ENCODE measurements at places on chromosomes 6 and 20.

DNA sequence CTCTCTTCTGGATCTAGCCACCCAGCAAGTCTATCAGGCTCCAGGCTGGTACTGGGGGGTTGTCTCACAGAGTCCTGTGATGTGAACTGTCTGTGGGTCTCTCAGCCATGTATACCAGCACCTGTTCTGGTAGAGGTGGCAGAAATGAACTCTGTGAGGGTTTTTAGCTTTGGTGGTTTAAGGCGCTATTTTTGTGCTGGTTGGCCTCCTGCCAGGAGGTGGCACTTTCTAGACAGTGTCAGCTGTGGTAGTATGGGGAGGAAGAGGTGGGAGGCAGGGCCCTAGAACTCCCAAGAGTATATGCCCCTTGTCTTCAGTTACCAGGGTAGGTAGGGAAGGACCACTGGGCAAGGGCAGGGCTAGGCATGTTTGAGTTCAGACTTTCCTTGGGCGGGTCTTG is 75.8 kb downstream of the SNAP91 start:
- no peak for DNase-seq

- DNase-seq, result no peak
These were observed 3.9 kb downstream of the EPM2A start for GRCh38 chr6:145731447-145731846.

GRCh38 chr6:30060606-30061091 is 416 bp upstream of the POLR1H start:
- DNase-seq, result no peak

GRCh38 chr6:82240186-82240585 is 7.4 kb downstream of the IBTK start:
- DNase-seq, result no peak

GRCh38 chr6:166004471-166004870 is 163.2 kb downstream of the TBXT start:
- DNase-seq, result no peak

Data from stimulated activated CD8-positive, alpha-beta memory T cell treated with anti-CD3 and anti-CD28 coated beads, Interleukin-15, amount 100 ng/mL, for 4 hours (primary cell).